CD4-positive, alpha-beta T cell treated with Interleukin-12 subunit alpha and Interleukin-12 subunit beta, for 1 hour (primary cell): ENCODE measurements at places on chromosomes 6 and 20.
A peak's percentile ranks its signal among the peaks of the same experiment; 100 is the strongest.

- no peak for DNase-seq
Observed at GRCh38 chr6:92706976-92707375, 712.4 kb downstream of the EPHA7 start.

- no peak for DNase-seq
Observed at GRCh38 chr6:22142856-22143255, 154.0 kb downstream of the PRL start.

DNA sequence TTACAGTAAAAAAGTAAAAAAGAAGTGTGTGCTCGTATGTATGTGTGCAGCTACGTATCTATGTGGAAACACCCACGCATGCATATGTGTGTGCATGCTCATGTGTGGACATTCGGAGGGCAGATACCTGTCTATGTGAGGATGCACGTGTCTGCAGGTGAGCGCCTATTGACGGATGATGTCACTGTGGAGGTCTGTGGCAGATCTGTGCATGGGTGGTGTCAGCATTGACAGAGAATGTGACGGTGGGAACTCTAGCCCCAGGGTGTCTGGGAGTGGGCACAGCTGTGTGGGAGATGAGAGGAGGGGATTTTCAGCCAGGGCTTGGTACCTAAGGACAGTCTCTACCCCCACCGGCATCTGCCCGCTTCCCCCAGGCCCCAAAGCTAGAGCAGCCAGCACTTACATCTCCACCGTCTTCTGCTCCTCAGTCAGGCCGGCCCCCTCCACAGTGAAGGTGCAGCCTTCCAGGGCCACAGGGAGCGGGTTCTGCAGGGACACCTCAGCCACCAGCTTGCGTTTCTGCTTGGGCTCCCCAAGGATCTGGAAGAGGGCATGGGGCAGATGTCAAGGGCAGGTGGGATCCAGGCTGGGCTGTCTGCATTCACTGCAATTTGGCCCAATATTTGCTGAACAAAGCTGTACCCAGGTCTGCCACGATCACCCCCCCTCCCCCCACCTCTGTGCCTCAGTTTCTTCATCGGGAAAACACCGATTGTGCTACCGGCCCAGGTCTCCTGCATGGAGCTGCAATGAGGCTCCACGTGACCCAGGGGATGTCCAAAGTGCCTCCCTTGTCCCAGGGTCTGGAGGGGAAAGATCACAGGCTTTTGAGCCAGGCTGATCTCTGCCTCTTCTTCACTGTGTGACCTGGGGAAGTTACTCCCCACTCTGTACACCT is 34.1 kb downstream of the TGM2 start:
- DNase-seq: no peak

DNA sequence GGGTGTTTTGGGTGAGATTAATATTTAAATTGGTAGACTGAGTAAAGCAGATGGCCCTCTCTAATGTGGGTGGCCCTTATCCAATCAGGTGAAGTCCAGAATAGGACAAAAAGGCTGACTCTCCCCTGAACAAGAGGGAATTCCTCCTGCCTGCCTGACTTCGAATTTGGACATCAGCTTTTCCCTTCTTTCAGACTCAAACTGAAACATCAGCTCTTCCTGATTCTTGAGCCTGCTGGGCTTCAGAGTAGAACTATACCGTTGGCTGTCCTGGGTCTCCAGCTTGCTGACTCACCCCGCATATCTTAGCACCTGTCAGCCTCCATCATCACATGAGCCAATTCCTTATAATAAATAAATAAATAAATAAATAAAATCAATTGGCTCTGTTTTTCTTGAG is 15.0 kb upstream of the TGM6 start:
- no peak for DNase-seq

DNA sequence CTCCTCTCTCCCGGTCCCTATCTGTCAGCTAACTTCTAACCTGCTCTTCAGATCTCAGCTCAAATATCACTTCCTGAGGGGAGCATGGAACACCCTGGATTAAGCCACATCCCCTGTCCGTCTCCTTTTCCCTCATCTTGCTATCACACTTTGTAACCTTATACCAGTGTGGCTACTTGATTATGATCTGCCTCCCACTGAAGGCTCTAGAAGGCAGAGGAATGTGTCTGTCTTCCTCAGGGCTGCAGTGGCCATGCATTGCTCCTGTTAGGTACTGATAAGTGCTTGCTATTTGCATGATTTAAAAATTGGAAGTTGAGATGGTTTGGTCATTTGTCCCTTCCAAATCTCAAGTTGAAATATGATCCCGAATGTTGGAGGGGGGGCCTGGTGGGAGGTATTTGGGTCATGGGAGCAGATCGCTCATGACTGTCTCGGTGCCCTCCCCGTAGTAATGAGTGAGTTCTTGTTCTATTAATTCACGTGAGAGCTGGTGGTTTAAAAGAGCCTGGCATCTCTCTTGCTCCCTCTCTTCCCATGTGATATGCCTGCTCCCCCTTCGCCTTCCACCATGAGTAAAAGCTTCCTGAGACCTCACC is 71.4 kb downstream of the PLCB4 start:
- no peak for DNase-seq

DNA sequence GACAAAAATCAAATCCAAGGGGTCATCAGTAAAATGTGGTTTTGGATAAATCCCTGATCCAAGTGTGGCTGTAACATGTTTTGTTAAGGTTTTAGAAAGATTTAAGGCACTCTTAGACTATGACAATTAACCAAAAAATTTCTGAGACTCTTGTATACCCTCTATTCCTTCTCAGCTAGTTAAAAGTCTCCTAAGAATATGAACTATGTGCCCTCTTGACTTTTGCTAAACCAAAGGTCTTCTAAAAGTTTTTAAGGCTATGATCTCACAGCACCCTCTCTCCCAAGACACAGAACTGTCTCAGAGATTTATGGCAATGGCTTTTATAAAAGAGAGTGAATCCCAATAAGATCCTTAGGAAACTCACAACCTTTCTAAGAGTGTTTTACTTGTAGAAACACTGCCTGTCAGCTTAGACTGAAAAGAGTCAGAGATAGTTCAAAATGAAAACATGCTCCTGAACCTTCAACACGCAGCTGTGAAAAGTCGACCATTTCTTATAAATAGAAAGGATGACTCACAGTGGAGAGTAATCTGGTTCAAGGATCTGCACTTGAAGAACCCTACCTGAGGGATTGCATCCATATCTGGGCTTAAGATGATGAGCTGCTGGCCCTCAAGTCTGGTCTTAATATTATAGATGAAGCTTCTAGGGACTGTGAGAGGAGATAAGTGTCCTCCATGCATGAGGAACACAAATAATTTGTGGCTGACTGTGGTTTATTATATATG is 388.4 kb upstream of the GJE1 start:
- DNase-seq: no peak

DNA sequence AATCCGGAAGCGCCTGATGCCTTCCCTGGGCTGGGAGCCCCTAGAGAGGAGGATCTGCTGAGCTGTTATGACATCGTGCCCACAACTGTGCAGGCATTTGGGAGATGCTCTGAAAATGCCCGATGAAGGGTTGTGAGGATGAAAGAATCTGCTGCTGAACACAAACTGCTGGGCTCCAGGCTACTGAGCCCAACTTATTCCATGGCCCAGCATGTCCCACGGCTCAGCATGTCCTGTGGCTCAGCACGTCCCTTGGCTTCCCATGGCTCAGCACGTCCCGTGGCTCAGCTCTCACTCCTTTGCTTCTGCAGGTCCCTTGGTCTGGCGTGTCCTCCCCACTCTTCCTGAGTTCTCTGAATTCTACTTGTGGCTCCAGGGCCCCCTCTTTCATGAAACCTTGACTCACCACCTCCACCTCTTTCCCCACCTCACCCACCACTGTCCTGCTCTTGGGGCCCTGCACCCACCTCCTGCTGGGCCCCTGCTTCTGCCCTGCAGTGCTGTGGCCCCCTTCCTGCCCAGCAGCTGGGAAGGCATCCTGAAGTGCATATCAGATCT is 80.4 kb downstream of the PHACTR3 start:
- DNase-seq: no peak

DNA sequence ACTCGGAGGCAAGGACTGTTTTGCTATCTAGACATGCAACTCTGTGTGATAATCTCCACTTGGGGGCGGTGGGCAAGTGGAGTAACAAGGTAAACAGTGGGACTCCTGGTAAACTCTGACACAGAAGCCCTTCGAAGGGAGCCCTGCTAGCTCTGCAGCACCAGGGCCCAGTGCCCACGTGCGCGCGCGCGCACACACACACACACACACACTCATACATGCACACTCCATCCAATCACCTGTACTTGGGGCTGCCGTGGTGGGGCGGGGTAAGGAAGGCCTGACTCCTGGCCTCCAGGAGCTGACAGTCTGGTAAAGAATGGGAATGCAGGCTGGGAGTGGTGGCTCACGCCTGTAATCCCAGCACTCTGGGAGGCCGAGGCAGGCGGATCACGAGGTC is 36.4 kb downstream of the TAF4 start:
- no peak for DNase-seq

GRCh38 chr6:33415831-33416230 is 2.1 kb downstream of the CUTA start:
- no peak for DNase-seq

- no peak for DNase-seq
Observed at GRCh38 chr20:22823119-22823518, 212.0 kb upstream of the SSTR4 start.

DNA sequence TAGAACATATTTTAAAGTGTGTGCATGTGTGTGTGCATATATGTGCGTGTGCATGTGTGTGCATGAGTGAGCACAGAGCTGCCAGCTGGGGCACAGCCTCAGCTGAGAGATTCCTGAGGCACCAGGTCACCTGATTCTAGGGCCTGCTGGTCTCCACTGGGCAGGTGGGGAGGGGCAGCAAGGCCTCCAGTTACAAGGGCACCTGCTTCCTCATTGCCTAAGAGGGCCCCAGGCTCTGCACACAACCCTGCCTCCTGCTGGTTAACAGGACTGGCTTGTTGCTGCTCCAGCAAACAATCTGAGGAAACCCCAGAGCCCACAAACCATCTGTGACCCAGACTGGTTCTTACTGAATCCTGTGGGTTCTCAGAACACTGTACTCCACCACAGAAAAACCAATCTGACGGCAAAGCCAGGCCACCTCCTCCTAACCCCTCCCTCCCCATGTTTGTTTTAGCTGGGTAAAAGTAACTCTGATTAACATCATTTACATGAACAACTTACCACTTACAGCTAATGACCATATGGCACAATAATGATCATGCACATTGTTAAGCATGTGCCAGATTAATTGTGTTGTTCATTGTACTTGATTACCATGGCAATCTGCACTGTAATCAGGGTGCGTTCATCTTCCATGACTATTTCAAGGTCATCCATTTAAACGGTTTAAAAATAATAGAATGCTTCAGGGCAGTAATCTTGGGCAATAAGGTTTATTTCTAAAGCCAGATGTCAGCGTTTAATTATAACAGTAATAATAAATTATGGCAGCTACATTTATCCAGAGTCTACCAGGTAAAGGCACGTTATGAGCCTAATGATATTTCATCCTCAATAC is 23.1 kb upstream of the UBE2J1 start:
- DNase-seq: peak; percentile 75

GRCh38 chr6:147000545-147001488 is 203.4 kb upstream of the STXBP5 start:
- DNase-seq: no peak

DNA sequence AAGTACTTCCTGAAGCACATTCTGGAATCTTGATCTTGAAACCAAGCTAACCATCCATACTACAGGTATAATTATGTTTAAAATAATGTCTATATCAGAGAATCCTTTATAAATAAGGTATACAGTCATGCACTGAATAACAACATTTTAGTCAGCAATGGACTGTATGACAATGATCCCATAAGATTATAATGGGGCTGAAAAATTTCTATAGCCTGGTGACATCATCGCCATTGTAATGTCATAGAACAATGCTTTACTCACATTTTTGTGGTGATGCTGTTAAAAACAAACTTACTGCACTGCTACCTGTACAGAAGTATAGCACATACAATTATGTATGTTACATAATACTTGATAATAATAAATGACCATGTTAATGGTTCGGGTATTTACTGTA is 31.8 kb downstream of the RNF146 start:
- no peak for DNase-seq

DNA sequence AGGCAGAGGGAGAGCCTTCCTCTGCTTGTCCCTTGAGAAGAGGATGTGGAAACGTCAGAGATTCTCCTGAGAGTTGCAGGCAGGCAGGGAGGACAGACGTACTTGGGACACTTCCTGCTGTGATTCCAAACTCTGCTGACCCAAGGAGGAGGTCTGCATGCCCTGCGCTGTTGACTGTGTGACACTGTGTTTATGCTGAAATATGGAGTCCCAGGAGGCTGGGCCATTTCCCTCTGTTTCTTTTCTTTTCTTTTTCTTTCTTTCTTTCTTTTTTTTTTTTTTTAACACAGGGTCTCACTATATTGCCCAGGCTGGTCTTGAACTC is 63.5 kb upstream of the BHLHE23 start:
- DNase-seq: no peak

DNA sequence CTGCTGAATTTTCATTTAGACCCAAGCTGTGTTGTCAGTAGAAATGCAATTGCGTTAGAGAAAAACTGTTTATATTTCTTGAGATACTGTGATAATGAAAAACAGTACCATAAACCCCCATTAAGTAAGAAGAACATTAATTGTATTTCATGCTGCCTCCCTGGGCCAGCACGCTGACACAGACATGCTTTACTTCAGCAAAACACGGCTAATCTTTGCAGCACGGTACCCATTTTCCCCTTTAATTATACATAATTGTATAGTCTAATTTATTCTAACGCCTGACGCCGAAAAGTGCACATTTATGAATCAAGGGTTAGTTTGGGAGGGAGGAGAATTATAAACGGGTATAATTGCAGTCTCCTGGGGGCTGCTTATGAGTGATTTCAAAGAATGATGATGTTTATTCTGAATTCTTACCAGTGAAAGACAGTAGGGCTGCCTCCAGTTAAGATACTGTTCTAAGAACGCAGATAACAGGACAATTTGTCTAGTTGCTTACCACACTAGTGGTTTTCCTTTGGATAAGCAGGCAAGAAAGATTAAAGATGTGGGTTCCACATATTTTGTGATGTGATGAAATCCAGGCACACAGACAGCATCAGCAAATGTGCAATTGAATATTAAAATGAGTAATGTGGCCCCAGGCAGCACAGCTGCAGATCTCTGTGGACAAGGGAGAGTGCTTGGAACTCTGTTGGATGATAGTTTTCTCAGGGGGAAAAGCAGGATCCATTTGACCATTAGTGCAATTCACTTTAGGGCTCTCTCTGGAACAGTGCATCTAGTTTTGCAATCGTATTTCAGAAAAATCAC is 4.7 kb upstream of the SULF2 start:
- DNase-seq: no peak

DNA sequence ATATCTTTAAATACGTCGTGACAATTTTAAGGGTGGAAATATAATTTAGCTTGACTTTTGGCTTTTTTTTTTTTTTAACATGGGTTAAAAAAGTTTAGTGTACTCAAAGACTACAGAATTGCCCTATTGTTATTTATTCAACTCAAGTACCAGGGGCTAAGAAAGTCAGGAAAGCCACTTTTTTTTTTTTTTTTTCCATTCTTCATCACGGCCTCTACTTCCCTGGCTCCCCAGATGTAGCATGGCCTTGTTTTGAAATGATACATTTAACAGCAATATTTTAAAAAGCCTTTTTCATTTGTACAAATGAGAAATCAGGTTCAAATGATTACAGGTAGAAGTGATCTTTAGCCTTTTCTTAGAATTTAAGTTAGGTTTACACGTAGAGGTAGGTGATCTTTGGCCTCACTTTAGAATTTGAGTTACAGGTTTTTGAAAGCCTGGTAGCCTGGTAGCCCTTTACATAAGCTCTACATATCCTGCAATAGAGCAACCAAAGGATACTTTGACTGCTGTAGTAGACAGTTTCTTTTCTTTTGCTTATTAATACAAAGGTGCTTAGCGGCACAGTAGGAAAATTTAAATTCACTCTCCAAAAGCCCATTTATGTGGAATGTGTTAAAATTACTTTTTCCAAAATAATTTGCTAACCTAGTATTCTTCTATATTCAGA is 160.5 kb upstream of the MMS22L start:
- DNase-seq: no peak
